A172 (cell line): ENCODE measurements at places on chromosomes 2 and 18. TPM values are rescaled to one million over a fixed set of nuclear protein-coding genes. Genes with fewer than 3 reads are reported as not detected.

DNA sequence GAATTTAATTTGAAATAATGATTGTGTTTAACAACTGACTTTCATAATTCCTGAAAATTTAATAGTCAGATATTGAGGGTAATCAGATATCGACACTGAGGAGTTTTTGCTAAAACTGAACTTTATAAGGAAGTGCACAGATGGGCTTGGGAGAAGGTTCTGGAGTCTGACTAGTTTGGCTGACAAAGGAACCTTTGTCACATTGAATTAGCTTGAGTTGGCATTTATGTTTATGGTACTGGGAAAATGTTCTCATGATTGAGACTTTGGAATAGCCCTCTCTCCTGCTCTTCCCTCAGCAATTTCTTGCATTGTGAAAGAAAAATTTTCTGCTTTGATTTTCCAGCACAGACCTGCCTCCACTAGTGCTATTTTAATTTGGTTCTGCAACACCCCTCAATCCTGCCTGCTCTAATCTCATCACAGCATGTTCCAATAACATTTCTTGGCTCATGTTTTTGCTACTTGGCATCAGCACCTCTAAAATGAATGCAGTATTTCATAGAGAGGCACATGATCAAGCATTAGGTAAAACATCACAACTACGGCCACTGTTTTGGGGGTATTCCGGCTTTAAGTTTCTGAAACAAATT is 133.9 kb upstream of the FSHR start:
- no peak for DNase-seq

The ZNF892 gene
- total RNA-seq, result 0.41 TPM in 1 of 2 replicates, not detected in the other

DNA sequence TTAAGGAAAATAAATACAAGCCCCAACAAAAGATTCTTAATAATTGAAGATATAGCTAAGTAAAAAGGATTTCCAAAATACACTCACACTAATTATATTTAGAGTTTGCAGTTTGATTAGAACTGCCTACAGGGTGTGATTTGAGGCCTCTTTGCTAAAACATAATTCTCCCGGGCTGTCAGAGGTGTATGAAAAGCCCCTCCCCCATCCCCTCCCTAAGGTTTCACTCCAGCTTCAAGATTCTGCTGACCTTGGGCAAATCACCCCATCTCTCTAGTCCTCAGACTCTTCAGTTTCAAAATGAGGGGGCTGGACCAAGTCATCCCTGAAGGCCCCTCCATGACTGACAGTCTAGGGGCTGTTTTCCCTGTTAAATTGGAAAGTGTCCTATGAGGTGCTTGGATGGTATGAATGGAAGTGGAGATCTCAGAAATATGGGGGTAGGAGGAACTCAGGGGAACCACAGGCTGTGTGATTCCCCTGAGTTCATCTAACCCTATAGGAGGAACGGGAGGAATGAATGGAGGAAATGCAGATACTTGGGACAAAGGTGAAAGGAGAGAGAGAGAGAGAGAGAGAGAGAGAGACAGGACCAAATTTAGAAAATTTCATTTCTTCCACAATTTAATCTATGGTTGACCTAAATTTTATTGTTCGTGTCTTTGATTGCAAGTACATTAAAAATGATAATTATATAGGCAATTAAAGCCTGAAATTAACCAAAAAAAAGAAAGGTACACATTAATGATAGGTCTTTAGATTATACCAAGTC is 107.5 kb downstream of the SPP2 start:
- no peak for DNase-seq

The RAX gene
- not detected in 2 replicates for total RNA-seq

- DNase-seq, result no peak
Observed at GRCh38 chr2:85935170-85935745, 46.5 kb upstream of the ST3GAL5 start.

DNA sequence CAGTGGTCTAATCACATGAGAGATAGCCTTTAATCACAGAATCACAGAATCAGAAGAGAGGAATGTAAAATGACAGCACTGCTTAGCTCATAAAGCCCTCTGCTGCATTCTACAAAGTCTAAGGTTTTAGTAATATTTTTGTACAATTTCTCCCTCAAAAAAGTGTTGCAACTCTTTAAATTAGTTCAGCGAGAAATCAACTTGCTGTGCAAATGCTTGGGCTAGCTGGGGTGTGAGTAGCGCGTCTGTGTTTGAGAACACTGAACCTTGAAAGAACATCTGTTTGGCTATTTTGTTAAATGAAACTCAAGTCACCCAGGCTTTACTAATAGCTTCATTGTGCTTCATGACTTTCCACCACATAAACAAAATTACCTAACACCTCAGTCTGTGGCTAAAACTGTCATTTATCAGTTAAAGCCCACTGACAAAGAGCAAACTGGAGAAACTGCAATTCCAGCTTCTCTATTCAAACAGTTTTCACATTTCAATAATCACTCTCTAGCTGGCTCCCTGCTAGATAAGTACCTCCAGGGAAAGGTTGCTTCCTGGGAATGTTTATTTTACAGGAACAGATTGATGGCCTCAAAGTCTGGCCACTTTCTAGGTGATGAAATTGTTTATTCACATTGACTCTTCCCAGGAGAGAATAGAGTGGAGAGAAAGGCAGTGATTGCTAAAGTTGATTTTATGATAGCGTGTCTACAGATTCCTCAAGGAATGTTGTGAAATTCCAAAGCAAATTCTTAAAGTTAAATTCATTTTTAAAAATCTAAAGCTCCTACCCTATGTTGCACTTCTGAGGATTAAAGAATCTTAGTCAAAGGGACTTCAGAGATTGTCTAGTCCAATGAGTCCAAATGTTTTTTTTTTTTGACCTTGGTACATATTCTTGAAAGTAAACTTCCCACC is 36.0 kb upstream of the STAT1 start:
- DNase-seq, result peak; percentile 19

The ABCB11 gene
- not detected in 2 replicates for total RNA-seq

- peak; percentile 74 for DNase-seq
Observed at GRCh38 chr2:237026981-237027711, 58.5 kb upstream of the COPS8 start.

The ZNF521 gene
- total RNA-seq, result not detected in 2 replicates

GRCh38 chr2:32363597-32363996 is 6.8 kb downstream of the BIRC6 start:
- DNase-seq, result no peak

The DPP10 gene
- total RNA-seq, result not detected in 2 replicates

The ASXL2 gene
- total RNA-seq, result 8.8 and 9.6 TPM in 2 replicates

The ITGB6 gene
- 0.29 and 1.00 TPM in 2 replicates for total RNA-seq

DNA sequence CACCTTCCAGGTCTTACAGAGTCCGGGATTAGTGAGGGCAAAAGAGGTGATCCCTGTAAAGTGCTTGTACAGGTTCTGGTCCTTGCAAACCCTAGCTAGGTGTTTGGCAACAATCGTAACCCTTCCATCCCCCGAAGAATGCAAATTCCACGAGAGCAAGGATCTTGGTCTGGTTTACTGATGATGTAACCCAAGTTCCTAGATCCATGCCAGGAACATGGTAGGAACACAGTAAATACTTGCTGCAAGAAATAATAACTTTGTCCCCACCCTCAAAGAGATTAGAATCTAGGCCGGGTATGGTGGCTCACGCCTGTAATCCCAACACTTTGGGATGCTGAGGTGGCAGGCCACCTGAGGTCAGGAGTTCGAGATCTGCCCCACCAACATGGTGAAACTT is 6.8 kb upstream of the NEU2 start:
- DNase-seq, result no peak

DNA sequence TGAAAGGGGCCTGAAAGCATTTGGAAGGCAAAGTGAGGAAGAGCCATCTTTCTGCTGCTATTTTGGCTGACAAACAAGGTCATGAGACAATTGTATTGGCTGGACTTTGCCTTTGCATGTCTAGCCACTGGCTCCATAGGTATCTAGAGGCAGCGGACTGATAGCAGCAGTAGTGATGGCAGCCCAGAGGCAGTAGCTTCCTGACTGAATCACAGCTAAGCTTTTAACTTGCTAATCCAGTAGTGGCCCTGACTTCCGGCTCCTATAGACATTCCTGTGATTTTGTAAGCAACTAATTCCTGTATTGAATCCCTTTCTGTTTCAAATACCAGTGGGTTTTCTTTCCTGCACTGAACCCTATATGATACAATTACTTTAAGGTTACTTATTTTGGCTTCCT is 69.8 kb upstream of the PDE1A start:
- DNase-seq, result no peak

DNA sequence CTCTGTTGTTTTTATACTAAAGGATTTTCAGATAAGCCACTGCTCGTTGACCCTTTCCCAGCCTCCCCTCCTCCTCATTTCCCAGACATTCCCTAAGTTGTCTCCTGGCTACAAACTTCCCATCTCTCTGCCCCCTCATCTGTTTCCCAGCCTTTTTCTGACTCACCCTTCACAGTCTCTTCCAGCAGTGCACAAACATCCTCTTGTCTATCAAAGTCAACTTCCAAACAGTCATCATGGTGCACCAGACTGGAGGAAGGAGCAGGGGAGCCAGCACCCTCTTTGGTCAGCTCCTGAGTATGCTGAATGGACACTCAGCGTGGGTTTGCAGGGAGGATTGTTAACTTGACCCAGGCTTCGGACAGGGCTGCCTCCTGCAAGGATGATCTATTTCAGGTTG is 26.6 kb upstream of the SPRED2 start:
- peak; percentile 25 for DNase-seq

GRCh38 chr2:37376421-37377186 is 32.2 kb downstream of the QPCT start:
- peak; percentile 64 for DNase-seq

DNA sequence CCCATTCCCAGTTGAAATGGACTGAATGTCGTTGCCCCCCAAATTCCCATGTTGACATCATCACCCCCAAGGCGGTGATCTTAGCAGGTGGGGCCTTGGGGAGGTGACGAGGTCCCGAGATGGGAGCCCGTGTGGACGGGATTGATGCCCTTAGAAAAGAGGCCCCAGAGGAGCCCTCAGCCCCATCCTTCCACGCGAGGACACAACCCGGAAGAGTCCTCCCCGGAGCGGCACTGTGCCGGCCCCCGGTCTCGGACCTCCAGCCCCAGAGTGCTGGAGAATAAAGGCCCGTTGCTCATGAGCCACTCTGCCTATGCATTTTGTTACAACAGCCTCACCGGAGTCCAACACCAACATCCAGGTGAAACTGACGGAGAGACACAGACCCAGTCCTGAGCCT is 30.4 kb upstream of the SALL3 start:
- DNase-seq, result no peak

The ZC3H6 gene
- total RNA-seq, result 8.4 and 9.3 TPM in 2 replicates

GRCh38 chr2:158665536-158666302 is 129.4 kb upstream of the DAPL1 start:
- DNase-seq, result no peak

- DNase-seq, result no peak
Observed at GRCh38 chr18:23652232-23652631, 10.5 kb downstream of the ANKRD29 start.

DNA sequence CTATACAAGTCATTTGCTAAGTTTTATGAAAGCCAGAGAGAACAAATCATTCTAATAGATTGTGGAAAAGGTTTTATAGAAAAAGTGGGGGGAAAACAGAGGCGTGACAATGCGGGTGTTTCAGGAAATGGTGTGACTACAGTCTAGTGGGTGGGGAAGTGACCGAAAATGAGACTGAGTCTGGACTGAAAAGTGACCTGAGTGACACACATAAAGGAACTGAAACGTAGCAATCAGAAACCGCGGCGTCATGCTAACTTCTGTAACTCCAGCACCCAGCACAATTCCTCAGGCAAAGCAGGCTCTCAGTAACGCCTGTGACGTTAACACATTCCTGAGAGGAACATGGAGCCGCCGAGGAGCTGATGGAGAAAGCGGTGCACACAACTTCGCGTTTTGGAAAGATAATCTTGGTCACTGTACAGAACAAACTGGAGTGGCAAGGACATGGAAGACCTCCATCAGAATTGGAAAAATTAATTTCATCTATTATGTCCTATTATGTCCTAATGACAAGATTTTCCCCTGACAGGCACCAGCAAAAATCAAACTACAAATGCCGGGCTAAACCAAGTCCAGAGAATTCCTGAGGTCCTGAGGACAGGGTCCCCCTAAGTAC is 1.4 kb upstream of the CD226 start:
- no peak for DNase-seq

The CAPN14 gene
- total RNA-seq, result not detected in 2 replicates

DNA sequence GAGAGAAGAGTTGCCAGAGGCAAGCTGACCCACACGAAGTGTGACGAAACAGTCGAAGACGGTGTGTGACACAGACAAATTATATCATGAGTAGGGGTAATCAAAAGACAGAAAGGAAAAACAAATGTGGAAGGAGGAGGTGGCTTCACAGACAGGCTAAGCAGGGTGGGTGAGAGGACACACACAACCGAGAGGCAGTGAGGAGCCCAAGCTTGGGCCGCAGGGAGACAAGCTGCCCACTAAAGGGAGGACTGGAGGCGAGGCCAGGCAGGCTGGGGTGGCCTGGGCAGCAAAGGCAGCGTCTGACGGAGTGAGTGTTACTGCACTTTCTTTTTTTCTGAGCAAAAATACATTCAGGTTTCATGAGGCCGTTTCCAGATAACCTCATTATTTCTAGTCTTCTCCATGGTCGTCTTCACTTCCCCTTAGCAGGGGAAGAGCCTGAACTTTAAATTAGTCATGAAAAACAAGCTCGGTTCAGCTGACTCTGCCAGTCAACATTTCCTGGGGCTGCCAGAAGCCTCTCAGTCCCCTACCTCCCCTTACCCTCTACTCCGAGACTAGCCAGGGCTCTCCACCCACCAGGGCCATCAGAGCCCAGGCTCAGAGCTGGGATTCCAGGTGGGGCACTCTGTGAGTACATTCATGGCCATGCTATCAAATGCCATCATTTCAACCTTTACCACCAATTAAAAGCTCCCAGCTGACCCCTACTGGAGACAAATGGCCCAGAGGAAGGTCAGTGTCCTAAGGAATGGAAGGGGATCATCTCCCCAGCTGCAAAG is 13.8 kb upstream of the ZFP36L2 start:
- no peak for DNase-seq

- DNase-seq, result no peak
Observed at GRCh38 chr2:157743051-157743450, 114.4 kb upstream of the ACVR1C start.
